ENCODE measurements at places on chromosomes 16 and 17.
A peak's percentile ranks its signal among the peaks of the same experiment; 100 is the strongest.

- DNase-seq, result no peak
These were observed 17.3 kb upstream of the ERCC4 start for GRCh38 chr16:13902677-13903076.

DNA sequence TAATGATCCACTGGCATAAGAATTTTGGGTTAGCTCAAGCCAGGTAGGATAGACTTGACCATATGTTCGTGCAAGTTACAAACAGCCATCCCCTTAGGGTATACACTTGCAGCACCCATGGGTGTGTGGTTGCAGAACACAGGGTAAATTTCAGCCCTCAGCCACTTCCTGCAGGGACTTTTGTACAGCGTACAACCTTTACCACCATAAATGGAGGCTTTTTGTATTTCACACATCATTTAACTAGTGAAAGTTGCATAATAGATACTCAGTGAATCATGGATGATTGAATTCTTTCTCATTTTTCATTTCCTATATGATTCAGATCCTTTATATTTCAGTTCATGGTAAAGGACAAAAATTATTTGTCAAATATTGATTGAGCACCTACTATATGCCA lies 473.9 kb downstream of the CDH13 start:
- DNase-seq, result no peak

DNA sequence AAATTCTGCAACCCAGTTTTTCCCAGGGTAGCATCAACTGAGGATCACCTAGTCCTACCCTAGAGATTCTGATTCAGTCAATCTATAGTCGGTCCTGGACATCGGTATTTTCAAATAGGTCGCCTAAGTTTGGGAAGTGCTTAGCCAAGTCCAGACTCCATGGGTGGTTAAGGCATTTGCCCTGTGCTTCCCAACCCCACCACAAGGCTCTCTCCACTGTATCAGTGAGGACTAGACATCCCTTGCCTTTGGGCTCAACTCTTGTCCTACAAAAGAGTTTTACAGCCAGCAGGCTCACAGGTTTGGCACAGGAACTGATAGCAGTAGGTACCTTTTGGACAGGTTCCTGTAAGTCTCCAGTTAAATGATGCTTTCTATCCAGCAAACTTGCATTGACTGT lies 13.8 kb downstream of the HYDIN start:
- no peak for DNase-seq

DNA sequence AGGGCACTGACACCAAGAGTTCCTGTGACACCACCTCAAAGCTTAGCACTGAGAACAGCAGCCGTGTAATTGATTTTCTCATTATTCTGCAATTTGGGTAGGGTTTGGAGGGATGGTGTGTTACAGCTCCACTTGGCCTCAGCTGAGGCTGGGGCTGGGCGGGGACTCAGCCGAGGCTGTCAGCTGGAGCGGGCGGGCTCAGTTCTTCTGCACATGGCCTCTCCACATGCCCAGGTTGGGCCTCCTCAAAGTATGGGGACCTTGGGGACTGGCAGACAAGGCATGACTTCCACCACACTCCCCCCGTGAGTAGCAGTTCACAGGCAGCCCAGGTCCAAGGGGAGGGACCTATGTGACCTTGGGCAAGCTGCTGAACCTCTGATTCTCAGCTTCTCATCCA lies 171.5 kb downstream of the IRF8 start:
- DNase-seq, result no peak

- DNase-seq, result peak; percentile 50
These were observed 674 bp downstream of the C17orf75 start for GRCh38 chr17:32341141-32341856.

GRCh38 chr17:60901806-60902205 lies 224.2 kb downstream of the BCAS3 start:
- no peak for DNase-seq

GRCh38 chr16:29972500-29972899 lies 1.2 kb upstream of the TAOK2 start:
- DNase-seq, result peak; percentile 33

- DNase-seq, result peak; percentile 30
These were observed 806 bp upstream of the CYB561 start for GRCh38 chr17:63446753-63447470.

GRCh38 chr16:85778873-85779272 lies 20.5 kb downstream of the EMC8 start:
- peak; percentile 84 for DNase-seq

DNA sequence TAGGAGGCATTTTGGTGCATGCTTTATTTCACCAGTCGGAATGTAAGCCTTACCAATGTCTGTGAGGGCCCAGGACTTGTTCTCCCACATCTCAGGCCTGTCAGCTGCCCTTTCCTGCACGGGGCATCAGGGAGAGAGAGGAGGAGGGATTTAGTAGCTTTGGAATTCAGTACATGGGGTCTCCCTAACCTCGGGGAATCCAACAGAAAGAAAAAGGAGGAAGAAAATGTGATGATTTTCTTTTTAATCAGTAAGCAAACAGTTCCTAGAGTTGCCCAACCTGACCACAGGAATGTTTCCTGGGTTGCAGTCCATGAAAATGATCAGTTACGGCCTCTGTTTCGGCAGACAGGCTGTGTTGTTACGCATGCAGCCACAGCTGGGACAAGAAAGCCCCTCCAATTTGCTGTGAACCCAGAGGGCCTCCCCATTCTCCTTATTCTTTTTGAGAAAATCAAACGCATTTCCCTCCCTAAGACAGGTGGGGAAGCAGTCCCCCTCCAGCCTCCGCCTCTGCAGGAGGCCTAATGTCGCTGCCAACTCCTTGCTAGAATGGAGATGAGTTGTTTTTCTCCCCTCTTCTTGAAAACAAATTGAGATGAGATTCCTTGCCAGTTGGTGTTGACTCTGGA lies 53.1 kb upstream of the TANGO6 start:
- peak; percentile 66 for DNase-seq

GRCh38 chr17:31811101-31811500 lies 47.9 kb downstream of the COPRS start:
- no peak for DNase-seq

Measured in HL-60 (cell line).